Naive thymus-derived CD8-positive, alpha-beta T cell (primary cell): ENCODE measurements at places on chromosomes 6 and 20. TPM values are rescaled to one million over a fixed set of nuclear protein-coding genes. Genes with fewer than 3 reads are reported as not detected.

Gene PAK5
- total RNA-seq = not detected

Gene ACAT2
- total RNA-seq = 30.9 TPM

Gene CCN6
- total RNA-seq = not detected

Gene VWA7
- 0.52 TPM for total RNA-seq

Gene OPRL1
- 0.91 TPM for total RNA-seq

DNA sequence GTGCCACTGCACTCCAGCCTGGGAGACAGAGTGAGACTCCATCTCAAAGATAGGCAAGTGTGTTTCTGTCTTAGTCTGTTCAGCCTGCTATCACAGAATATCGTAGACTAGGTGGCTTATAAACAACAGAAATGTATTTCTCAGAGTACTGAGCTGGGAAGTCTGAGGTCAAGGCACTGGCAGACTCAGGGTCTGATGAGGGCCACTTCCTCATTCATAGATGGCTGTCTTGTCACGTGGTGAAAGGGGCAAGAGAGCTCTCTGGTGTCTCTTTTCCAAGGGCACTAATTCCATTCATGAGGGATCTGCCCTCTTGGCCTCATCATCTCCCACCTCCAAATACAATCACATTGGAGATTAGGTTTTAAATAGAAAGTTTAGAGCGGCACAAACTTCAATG is 95.6 kb upstream of the PHACTR3 start:
- no peaks in the 10 kb centered on the region for H3K36me3 ChIP-seq
- no peak for DNase-seq
- no peak overlapping the region for H3K4me3 ChIP-seq

GRCh38 chr6:84777888-84778287 is 13.5 kb upstream of the TBX18 start:
- H3K27ac ChIP-seq = no peak overlapping the region
- peaks cover 75% of the 10 kb centered on the region for H3K27me3 ChIP-seq
- H3K4me3 ChIP-seq = no peak overlapping the region

DNA sequence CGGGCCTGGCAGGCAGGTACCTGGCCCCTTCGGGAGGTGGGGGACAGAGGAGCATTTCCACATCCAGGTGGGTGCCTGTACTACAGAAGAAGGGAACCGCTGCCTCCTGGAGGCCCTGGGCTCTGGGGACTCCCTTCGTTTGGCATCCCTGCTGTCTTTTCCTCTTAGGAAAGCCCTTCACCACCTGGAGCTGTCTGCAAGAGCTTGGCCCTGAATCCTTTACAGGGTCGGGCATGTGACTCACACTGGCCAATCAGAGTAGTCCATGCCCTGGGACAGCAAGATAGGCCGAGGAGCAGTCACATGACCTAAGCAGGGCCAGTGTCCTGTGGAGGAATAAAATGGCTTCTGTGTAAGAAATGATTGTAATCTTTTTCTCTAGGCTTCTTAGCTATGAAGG is 224.9 kb downstream of the ANKRD60 start:
- H3K4me1 ChIP-seq = peaks cover 11% of the 10 kb centered on the region
- no peak for DNase-seq
- no peak overlapping the region for H3K4me3 ChIP-seq
- no peak overlapping the region for H3K27ac ChIP-seq
- H3K27me3 ChIP-seq = peaks cover 7% of the 10 kb centered on the region
- no peaks in the 10 kb centered on the region for H3K36me3 ChIP-seq

DNA sequence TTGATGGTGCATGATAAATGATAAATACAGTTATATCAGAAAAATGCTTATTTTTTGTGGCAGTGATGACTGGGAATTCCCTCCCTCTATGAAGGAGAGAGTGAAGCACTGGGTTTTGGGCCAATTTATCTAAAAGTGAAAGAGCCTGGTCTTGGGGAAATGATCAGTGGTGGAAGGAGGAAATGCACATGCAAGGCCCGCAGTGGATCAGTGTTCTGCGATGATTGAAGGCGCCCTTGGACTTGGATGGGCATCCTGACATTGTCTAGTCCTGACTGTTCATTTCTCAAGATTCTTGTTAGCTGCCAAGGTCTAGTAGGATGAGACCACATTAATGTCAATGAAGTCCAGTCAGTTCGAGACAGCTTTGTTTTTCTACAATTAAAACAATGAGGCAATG is 272.0 kb upstream of the SLC35B3 start:
- no peaks in the 10 kb centered on the region for H3K36me3 ChIP-seq
- no peak for DNase-seq
- peaks cover 2% of the 10 kb centered on the region for H3K27me3 ChIP-seq
- no peak overlapping the region for H3K27ac ChIP-seq
- H3K4me3 ChIP-seq = no peak overlapping the region

- no peaks in the 10 kb centered on the region for H3K36me3 ChIP-seq
- no peaks in the 10 kb centered on the region for H3K27me3 ChIP-seq
- DNase-seq = no peak
These were observed 233.8 kb upstream of the SUPT3H start for GRCh38 chr6:45611491-45611890.

GRCh38 chr20:35106827-35107380 is 14.3 kb upstream of the TRPC4AP start:
- DNase-seq = no peak
- peaks cover 18% of the 10 kb centered on the region for H3K36me3 ChIP-seq
- H3K4me3 ChIP-seq = no peak overlapping the region
- no peaks in the 10 kb centered on the region for H3K4me1 ChIP-seq
- no peaks in the 10 kb centered on the region for H3K27me3 ChIP-seq

- H3K27me3 ChIP-seq = peaks cover 23% of the 10 kb centered on the region
- H3K4me3 ChIP-seq = no peak overlapping the region
- H3K4me1 ChIP-seq = peaks cover 11% of the 10 kb centered on the region
- DNase-seq = no peak
- H3K27ac ChIP-seq = no peak overlapping the region
These were observed 75.7 kb upstream of the UST start for GRCh38 chr6:148671085-148671484.

DNA sequence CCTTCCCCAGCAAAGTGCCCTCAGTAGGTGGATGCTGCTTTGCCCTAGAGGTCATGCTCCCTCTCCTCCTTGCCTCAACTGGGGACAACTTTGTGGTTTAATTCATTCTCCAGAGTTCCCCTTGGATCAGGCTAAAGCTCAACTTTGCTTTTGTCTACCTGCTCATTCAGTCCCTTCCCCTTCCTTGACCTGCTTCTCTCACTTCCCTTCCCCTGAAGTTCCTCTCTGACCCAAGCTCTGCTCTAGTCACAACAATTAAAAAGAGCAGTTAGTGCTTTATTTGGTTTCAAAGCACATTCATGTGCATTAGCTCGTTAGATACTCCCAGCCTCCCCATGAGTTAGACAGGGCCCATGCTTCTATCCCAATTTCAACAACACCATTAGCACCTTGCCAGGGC is 71.3 kb downstream of the DZANK1 start:
- H3K27ac ChIP-seq = no peak overlapping the region
- H3K27me3 ChIP-seq = no peaks in the 10 kb centered on the region
- no peak for DNase-seq
- no peak overlapping the region for H3K4me3 ChIP-seq
- H3K36me3 ChIP-seq = peaks cover 8% of the 10 kb centered on the region
